ENCODE measurements at places on chromosomes 5 and 9.
A peak's percentile ranks its signal among the peaks of the same experiment; 100 is the strongest.

- no peak for DNase-seq
Measured at GRCh38 chr9:70255486-70255885, 3.3 kb upstream of the SMC5 start.

DNA sequence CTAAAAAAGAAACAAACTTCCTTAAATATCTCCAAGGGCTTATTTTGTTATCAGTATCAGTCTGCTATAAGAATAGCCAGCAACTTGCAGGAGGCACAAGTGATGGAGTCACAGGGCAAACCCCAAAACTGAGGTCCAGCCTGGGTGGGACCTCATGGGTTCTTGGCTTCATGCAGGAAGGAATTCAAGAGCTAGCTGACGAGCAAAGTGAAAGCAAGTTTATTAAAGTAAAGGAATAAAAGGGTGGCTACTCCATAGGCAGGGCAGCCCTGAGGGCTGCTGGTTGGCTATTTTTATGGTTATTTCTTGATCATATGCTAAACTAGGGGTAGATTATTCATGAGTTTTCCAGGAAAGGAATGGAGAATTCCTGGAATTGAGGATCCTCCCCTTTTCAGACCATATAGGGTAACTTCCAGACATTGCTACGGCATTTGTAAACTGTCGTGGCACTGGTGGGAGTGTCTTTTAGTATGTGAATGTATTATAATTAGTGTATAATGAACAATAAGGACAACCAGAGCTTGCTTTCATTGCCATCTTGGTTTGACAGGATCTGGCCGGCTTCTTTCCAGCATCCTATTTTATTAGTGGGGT is 231.9 kb downstream of the ADAMTSL1 start:
- no peak for DNase-seq

DNA sequence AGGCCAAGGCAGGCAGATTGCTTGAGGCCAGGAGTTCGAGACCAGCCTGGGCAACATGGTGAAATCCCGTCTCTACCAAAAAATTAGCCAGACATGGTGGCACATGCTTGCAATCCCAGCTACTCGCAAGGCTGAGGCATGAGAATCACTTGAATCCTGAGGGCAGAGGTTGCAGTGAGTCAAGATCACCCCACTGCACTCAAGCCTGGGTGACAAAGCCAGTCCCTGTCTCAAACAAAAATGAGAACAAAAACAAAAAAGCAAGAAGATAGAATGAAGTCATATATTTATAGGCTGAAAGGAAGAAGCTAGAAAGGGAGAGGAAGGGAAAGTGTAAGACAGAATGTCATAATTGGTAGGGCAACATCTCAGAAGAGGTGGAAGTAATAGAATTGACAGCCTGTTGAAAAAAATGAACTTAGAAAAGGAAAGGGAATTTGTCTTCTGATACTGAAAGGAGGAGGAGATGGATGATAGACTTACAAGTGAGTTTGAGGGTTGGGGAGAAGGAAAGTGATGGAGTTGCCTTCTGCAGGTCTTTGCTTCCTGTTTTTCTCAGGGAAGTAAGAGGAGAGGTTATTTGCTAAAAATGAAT is 32.2 kb downstream of the CARD6 start:
- no peak for DNase-seq

GRCh38 chr5:172407241-172407691 is 47.1 kb downstream of the SH3PXD2B start:
- DNase-seq: no peak

DNA sequence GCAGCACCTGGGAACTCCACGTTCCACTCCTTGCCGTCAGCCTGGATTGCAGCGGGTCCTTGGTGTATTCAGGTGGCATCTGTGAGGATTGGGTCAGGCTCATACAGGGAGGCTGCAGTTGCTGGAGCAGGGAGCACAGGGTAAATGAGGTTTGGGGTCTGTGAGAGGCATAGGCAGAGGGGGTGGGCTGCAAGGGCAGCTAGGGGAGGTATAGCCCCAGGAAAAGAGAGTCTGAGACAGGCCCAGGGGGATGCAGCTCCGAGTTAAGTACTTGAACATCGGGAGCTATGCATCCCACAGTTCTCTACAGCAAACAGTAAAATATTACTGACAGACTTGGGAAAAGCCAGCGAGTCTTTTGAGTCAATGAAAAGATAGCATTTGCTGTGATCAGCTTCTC is 101.6 kb downstream of the TRIO start:
- DNase-seq: no peak

GRCh38 chr5:121189342-121190305 is 662.1 kb upstream of the FTMT start:
- DNase-seq: no peak

GRCh38 chr5:126961702-126962101 is 68.7 kb downstream of the MARCHF3 start:
- DNase-seq: no peak

- no peak for DNase-seq
Measured at GRCh38 chr9:94900222-94901018, 173.9 kb downstream of the AOPEP start.

DNA sequence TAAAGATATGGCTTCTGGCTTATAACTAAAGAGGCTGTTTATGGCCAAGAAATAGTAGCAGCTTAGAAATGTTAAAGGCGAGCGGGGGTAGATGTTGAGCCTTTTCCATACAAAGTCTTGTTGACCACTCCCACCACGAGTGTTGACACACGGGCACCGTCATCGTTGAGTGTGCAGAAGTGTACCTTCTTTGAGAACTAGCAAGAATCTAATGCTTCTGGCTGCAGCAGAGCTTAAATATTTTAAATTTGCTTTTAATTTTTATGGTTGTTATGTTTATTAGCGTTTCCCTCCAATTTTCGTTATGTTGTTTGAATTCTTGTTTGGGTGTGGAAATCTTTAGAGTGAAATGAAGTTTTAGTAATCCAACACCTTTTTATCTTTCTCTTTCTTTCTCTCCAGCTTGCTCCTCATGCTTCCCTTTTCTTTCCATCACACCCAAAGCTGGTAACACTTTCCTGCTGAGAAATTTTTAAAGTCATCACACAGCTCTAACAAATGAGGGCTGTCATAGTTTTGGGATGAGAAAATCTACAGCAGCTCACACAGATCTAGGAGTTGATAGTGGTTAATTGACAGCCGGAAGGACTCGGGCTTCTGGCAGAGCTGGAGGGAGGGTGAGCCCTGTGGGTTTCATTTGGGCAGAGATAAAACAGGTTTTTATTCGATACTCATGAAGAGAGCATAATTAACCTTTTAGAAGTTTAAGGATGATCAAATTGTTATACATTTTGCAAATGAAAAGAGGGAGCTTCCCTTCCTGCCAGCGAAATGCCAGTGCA is 120.1 kb upstream of the ZNF608 start:
- DNase-seq: no peak

DNA sequence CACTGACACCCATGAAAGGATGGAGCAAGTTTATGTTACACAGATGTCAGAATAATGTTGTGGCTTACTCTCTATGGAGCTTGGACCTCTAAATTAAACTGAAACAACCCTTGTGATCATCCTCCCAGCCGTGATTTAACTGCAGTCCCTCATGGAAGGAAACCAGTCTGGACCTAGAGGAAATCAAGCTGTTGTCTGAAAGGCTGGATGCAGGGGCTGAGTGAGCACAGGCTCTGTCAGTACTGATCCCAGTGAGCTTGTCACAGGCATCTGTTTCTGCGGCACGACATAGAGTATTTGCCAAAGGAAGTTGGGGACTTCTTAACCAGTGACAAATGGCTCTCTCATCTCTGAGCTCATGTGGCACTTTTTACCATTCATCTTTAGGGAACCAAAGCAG is 282.9 kb upstream of the MAP3K1 start:
- no peak for DNase-seq

GRCh38 chr5:113421693-113422092 is 13.1 kb downstream of the TSSK1B start:
- no peak for DNase-seq

DNA sequence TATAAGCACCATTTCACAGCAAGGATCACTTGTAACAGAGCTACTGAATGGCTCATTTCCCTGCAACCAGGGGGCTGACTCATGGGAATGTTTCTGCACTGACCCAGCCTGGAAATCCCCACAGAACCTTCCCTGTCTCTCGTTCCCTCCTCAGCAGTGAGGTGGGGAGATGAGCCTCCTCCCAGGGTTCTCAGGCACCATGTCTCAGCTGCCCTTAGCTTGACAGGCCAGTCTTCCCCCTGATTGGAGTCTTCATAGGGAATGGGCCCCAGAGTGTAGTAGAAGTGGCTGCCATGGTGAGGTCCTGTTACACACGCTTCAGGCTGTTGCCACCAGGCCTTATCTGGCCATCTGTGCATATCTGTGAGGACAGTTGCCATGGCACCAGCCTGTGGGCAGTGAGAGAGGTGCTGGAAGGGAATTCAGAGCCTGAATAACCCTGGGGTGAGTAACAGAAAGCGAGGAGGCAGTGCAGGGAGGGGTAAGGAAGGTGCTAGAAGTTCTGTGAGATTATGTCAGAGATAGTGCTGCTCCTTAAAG is 324.4 kb downstream of the ENC1 start:
- DNase-seq: no peak

GRCh38 chr5:152221721-152222629 is 183.1 kb downstream of the NMUR2 start:
- DNase-seq: no peak

GRCh38 chr9:128127568-128127989 is at the start of gene PTGES2:
Gene PTGES2, minus strand, starts transcription at chr9:128127729. Its CDS starts 12 bp downstream, at chr9:128127717.
- DNase-seq: peak; percentile 80

DNA sequence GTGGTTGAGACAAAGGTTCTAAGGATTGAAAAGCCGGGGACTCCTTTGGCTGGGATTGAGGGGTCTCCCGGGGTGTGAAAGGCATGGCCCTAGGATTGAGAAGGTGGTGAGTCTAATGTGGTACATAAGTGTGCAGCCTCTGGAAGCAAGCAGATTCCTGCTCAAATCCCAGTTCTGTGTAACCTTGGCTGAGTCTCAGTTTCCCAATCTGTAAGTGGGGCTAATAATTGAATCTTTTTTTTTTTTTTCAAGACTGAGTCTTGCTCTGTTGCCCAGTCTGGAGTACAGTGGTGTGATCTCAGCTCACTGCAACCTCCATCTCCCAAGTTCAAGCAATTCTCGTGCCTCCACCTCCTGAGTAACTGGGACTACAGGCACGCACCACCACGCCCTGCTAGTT is 5.9 kb downstream of the SH2D3C start:
- no peak for DNase-seq

DNA sequence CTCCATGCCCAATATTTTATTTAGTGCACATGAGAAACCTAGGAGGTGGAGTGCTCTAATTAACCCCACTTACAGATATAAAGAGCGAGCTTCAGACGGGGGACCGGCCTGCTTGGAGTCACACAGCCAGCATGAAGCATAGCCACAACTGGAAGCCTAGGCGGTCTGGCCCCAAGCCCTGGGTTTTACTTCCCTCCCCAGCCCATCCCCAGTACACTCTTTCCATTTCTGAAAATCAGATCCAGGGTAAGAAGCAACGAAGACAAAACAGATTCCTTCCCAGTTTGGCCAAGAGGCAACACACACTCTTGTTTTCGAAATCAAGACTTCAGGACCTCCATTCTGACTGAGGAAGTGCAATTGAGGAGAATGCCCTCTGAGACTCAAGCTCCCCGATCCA is 27.1 kb downstream of the KCNMB1 start:
- DNase-seq: no peak

GRCh38 chr5:113093558-113093957 is 117.0 kb downstream of the DCP2 start:
- DNase-seq: no peak

- DNase-seq: no peak
Measured at GRCh38 chr5:170419643-170420042, 30.5 kb upstream of the KCNMB1 start.

DNA sequence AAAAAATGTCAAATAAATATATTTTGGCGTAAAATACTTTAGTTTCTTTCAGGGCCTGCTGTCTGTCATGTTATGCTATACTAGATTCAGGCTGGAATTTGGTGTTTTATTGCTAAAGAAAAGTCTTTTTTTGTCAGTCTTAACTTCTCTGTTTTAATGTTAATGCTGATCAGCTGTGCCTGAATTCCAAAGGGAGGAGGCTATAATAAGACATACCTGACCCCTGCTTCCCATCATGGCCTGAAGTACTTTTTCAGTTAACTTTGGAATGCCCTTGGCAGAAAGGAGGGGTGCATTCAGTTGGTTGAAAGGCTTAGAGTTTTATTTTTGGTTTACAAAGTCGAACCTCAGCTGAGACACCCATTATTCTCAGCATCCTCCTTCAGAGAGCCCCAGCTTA is 58.1 kb upstream of the PANK3 start:
- no peak for DNase-seq

DNA sequence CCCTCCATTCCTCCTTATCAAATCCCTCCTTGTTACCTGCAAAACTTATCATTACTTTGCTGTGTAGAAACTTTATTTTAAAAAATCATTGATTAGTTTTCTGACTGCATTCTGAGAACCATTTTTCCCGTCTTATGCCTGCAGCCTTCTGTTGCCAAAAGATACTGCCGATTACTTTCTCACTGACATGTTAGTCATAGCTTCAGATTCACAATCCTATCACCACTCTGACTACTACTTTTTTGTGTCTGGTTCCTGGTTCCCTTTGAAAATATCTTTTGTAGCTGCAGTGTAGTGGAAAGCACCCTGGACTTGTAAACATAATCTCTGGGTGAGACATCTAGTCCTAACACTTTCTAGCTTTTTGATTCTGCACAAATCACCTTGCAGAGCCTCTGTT is 71.7 kb downstream of the NR2F1 start:
- DNase-seq: no peak

- no peak for DNase-seq
Measured at GRCh38 chr5:82257729-82258128, 20.4 kb downstream of the RPS23 start.

GRCh38 chr9:18970393-18970792 is 62.6 kb downstream of the SAXO1 start:
- DNase-seq: no peak

DNA sequence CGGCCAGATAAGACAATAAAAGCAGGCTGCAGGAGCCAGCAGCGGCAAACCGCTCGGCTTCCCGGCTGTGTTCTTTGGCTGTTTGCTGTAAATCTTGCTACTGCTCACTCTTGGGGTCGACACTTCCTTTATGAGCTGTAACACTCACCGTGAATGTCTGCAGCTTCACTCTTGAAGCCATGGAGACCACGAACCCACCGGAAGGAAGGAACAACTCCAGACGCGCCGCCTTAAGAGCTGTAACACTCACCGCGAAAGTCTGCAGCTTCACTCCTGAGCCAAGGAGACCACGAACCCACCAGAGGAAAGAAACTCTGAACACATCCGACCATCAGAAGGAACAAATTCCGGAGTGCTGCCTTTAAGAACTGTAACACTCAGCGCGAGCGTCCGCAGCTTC is 451.7 kb downstream of the AGTPBP1 start:
- no peak for DNase-seq

GRCh38 chr5:1118231-1118698 is 6.4 kb upstream of the SLC12A7 start:
- no peak for DNase-seq

GRCh38 chr9:88312517-88313103 is 75.6 kb upstream of the SPIN1 start:
- no peak for DNase-seq

All from central memory CD4-positive, alpha-beta T cell (primary cell).